Stimulated activated CD8-positive, alpha-beta memory T cell treated with anti-CD3 and anti-CD28 coated beads, Interleukin-15, amount 100 ng/mL, for 24 hours (primary cell): ENCODE measurements at places on chromosomes 2 and 18.

- DNase-seq = no peak
Observed at GRCh38 chr18:8787794-8788193, 82.4 kb downstream of the MTCL1 start.

DNA sequence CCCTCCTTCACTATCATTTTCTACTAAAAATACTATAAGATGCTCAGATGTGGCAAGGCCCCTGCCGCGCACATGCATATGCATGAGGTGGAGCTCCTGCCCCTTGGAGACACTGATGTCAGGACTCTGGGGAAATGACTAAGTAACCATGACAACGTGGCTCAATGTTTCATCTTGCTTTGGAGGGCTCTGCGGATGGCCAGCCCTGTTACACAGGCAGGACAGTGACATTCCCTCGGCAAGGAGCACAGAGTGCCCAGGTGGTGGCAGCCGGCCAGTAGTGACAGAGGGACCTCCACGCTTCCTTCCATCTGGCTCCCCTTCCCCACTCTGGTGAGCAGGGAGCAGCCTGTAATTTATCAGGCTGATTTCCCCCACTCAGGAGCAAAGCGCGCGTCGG is 364.1 kb downstream of the SS18 start:
- no peak for DNase-seq

DNA sequence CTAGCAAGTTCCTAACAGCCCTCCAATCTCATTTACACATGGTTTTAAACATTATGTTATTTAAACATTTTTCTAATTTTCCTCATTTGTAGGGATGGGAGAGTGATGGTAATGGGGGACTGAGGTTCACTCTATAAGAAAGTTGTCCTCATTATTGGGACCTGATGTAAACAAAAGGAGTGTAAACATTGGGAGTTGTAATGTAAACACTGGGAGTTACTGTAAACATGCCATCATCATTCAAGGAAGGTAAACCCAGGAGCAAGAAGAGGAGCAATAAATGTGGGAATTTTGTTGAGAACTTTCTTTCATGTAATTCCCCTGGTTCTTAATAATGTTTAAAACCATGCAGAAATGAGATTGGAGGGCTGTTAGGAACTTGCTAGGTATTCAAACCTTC is 17.8 kb downstream of the RFTN2 start:
- DNase-seq = no peak

DNA sequence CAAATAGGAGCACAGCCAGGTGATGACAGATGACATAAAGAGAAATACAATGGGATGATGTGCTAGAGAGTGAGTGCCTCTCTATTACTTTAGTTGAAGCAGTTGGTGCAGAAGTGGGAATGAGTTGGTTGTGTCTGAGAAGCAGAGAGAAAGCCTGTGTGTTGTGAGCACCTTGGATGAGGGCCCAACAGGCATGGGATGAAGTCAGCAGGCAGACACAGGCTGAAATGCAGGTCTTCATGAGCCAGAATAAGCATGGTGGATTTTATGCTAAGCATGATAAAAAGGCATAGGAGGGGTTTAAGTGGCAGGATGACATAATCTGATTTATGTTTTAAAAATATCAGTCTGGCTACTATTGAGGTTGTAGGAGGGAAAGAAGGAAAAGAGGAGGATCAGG is 71.5 kb downstream of the KLHL14 start:
- no peak for DNase-seq

DNA sequence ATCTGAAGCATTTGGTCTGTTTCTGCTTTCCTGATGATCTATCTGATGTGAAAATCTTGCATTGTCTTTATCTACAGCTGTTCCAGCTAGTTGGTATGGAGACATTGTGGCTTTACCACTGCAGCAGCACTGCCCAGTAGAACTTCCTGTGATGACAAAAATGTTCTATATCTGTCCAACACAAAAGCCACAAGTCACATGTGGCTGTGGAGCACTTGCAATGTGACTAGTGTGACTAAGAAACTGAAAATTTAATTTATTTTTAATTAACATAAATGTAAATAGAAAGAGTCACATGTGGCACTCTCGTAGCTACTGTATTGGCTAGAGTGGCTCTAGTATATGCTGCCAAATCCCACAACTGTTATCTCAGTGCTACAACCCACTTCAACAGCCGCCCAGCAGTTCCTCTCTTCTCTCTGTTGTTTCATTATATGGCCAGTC is 425.7 kb downstream of the SETBP1 start:
- no peak for DNase-seq

GRCh38 chr18:48805826-48806535 is 144.8 kb downstream of the SMAD7 start:
- DNase-seq = no peak
